ENCODE measurements at places on chromosomes 3 and 15.

DNA sequence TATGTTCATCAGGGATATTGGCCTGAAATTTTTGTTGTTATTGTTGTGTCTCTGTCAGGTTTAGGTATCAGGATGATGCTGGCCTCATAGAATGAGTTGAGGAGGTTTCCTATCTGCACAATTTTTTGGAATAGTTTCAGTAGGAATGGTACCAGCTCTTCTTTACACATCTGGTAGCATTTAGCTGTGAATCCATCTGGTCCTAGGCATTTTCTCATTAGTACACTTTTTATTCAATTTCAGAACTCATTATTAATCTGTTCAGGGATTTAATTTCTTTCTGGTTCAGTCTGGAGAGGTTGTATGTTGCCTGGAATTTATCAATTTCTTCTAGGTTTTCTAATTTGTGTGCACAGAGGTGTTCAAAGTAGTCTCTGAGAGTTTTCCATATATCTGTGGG is 57.0 kb downstream of the STRIT1 start:
- DNase-seq, result no peak

DNA sequence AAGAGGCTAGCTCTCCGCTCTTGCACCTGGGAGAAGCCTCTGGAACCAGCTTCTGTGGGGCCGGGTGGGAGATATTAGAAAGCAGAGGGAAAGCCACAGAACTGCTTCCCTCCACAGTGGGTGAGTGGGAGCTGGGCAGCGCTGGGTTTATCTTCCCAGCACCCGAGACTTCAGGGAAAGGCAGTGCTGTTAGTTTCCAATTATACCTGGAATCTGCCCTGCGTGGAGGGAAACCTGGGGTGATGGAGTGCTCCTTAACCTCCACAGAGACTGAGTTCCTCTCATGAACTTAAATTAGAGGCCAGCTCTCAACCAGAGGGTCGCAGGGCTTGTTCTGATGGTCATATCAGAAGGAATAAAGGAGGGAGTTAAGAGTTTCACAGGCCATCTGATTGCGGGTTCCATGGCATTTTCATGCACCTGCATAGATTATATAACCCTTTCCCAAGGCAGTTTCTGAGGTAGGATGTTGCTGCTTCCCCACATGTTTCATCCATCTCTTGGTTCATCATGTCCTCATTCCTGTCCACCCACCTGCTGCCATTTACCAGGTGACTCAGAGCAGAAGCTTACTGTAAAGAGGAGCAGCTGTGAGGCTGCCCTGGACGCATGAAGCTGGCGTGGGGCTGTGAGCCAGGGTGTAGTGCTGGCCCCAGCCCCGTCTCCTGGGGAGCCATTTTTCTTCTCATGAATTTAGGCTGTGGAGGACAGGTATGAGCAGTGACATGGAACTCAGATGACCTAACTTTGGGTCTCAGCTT is 42.5 kb downstream of the CA12 start:
- DNase-seq, result no peak

- no peak for DNase-seq
Observed at GRCh38 chr3:24318677-24319287, 175.9 kb downstream of the THRB start.

DNA sequence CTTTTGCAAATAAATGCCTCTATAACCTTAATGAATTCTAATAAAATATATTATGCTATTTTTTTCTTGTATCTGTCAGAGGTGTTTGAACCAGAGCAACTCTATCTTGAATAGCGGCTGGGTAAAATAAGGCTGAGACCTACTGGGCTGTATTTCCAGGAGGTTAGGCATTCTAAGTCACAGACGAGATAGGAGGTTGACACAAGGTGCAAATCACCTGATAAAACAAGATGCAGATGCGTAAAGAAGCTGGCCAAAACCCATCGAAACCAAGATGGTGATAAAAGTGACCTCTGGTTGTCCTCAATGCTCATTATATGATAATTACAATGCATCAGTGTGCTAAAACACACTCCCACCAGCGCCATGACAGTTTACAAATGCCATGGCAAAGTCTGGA is 990.7 kb downstream of the FHIT start:
- DNase-seq, result no peak

DNA sequence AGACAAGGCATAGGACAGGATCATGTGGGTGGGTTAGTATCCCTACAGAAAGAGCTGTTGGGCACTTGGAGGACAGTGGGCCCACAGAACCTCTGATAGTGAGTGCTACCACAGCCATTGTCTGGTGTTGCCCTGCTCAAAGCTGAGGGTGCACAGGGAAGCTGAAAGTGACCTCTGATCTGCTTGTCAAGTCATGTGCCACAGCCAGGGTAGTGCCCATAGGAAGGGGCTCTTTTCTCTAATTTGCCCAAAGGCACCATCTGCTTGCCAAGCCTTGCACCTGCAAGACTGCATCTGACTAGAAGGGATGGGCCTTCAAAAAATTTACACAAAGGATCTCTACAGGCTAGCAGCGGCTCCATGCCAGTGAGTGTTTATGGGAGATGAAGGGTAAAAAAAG is 87.4 kb upstream of the GSK3B start:
- DNase-seq, result no peak

DNA sequence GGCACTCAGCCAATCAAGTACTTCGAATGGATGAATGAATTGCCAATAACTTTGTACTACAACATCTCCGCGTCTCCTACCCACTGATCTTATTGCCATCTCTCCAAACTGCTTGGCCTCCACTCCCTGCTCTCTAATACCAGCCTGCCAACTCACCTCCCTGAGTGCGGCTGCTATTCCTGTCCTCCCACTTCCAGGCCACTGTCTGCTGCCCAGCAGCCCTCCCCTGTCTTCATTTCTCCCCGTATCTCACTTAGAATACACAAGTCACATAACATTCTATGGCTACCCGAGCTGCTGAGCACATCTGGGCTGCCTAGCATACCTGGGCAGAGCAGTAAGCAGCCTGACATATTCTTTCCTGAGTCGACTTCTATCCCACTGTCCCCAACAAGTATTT is 149.9 kb upstream of the LRTM1 start:
- no peak for DNase-seq

DNA sequence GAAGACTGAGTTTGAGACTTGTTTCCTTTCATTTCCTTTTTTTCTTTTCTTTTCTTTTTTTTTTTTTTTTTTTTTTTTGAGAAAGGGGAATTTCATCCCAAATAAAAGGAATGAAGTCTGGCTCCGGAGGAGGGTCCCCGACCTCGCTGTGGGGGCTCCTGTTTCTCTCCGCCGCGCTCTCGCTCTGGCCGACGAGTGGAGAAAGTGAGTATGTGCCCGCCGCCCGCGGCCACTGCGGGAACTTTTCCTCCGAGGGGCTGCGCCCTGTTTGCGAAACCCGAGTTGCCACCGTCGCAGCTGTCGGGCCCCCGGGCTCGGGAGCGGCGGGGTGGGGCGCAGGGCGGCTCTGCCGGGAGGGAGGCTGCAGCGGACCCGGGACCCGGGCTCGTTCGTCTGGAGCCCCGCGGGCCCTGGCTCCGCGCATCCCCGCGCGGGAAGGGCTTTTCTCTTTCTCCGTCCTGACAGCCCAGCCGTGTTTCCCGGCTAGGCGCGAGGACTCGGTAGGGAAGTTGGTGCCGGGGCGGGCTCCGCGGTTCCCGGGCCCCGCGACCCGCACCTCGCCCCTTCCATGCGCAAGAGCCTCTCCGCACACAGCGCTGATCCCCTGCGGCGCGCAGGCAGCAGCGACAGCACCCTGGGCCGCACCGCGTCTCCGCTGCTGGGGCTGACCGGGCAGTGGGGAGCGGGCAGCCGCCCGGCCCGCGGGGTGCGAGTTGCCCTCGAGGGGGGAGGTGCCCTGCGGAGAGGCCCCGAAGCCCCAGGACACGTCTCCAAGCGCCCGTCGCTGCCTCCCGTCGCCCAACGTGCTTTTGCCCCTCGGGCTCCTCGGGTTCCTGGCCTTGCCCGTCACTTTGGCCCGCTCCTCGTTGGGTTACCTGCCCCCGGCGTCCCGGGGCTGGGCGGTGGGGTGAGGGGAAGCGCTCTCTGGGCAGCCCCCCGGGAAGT is 1.4 kb downstream of the IGF1R start:
- no peak for DNase-seq

DNA sequence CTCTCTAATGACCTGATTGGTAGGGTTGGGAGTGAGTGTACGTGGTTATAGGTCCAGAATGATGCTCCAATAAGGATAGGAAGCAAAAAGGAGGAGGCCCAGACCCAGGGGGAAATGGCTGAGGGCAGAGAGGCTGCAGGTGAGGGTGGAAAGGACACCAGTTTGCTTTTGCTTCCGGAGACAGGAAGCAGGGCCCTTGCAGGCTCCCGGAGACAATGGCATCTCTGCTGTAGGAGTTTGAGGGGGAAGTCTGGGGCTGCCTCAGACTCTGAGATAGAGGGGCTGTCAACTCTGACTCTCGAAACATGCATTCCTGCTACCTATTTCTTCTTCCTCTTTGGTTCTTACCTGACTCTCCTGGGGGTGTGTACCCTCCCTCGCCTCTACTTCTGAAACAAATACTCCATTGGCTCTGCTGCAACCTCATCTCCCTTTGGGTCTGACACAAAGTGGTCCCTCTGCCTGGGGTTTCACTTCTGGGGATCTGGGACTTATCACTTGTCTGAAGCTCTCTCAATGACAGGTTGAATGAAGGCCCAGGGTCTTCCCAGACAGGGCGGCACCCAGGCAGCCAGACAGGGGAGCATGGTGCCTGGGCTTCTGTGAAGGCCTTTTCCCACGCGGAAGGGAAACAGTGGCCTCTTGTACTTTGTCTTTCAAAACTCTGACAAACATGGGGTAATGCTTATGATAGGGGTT is 61.5 kb downstream of the CHRD start:
- DNase-seq, result no peak

- no peak for DNase-seq
Observed at GRCh38 chr3:81872566-81872965, 111.1 kb upstream of the GBE1 start.

DNA sequence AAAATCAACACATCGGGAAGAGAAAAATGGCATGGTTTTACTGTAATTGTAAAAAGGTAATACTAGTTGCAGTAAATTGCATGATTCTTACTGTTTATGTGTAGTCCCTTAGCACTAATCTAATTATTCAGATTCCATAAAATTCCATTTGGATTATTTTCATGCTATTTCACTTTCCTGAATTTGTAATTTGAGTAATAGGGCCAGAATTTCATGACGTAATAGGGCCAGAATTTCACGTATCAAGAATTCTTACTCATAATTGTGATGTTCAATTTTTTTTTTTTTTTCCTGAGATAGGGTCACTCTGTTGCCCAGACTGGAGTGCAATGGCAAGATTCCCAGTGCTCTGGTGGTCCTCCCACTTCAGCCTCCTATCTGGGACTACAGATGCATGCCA is 2.9 kb upstream of the U2SURP start:
- no peak for DNase-seq

GRCh38 chr3:127371334-127371733 is 83.5 kb upstream of the PRR20G start:
- no peak for DNase-seq

Data from hypothalamus (tissue), 51 donors.